ENCODE measurements at places on chromosomes 7 and 10. TPM values are rescaled to one million over a fixed set of nuclear protein-coding genes. Genes with fewer than 3 reads are reported as not detected.

- no peak for DNase-seq
Measured at GRCh38 chr10:52074505-52075026, 239.5 kb upstream of the DKK1 start.

GRCh38 chr10:28849309-28849708 is 172.0 kb downstream of the BAMBI start:
- DNase-seq, result no peak

DNA sequence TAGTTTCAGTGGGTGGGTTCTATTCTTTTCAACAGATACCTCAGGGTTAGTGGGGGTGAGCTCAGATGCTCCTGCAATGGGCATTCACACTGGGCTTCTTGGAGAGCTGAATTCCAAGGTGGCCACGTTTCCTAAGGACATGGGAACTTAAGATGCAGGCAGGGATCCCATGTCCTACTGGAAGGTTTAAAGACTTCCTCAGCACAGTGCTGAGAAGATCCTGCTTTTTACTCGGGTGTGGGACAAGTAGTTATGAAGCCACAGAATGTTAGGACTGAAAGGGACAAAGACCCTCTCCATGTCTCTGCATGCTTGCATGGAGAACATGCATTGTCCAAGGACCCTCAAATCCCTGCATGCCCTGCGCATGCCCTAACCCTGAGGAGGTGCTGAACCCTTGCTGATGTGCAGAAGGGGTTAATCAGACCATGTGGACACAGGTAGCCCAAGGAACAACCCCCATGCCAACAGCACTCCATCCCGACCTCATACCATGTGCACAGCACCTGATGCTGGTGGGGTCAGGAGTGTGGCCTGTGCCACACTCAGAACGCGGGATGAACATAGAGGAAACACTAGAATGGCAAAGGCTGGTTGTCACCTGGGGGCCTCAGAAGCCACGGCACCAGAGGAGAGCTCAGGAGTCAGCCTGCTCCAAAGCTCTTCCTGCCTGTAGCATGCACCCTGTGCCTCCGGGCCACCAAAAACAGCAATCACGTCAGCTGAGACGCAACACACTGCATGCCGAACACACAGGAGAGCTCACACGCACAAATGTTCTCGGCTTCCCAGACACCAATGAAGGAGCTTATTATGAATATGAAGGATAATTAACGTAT is 15.2 kb downstream of the IL2RA start:
- DNase-seq, result no peak

- no peak for DNase-seq
Measured at GRCh38 chr7:15720849-15721471, 34.5 kb upstream of the MEOX2 start.

Gene CALCR
- 0.34 TPM for polyA plus RNA-seq

Gene MEST
- polyA plus RNA-seq, result 5.3 TPM

Gene VIPR2
- polyA plus RNA-seq, result 1.3 TPM

Gene FZD8
- polyA plus RNA-seq, result 2.8 TPM

Gene CCDC172
- not detected for polyA plus RNA-seq

Gene NRG3
- not detected for polyA plus RNA-seq

Gene NFE2L3
- 0.70 TPM for polyA plus RNA-seq

All from psoas muscle (tissue), 8 donors.